Upper lobe of left lung (tissue), 6 donors: ENCODE measurements at places on chromosomes 2 and 18. TPM values are rescaled to one million over a fixed set of nuclear protein-coding genes. Genes with fewer than 3 reads are reported as not detected.

The INHBB gene
- total RNA-seq: 11.9 TPM

DNA sequence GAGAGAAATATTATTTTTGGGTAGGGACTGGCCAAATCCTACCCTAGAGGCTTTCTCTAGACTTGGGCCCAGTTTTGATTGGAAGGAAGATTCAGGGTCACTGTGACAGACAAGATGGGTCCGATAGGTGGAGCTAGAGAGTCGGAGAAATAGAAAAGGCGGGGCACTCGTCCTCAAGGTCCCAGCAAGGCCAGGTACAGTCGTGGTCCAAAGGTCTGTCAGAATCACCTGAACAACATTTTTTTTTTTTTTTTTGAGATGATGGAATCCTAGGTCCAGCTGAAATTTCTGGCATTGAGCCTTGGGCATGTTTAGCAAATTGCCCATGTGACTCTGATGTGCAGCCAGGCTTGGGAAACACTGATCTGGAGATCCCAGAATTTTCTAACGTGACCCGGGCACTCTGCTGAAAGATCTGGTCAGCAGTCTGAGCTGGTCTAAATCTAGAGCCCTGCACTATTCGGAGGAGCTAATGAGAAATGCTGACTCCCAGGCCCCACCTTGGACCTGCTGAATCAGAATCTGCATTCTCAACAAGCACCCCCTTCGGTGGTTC is 23.0 kb upstream of the NTSR2 start:
- peaks cover 20% of the 10 kb centered on the region for H3K4me1 ChIP-seq
- no peaks in the 10 kb centered on the region for H3K36me3 ChIP-seq
- no peaks in the 10 kb centered on the region for H3K27me3 ChIP-seq
- no peak overlapping the region for H3K27ac ChIP-seq
- H3K4me3 ChIP-seq: no peak overlapping the region

The EMX1 gene
- not detected for total RNA-seq

- H3K27me3 ChIP-seq: no peaks in the 10 kb centered on the region
- no peak for DNase-seq
- no peaks in the 10 kb centered on the region for H3K4me1 ChIP-seq
- no peak overlapping the region for H3K27ac ChIP-seq
Measured at GRCh38 chr2:119064567-119064966, 94.0 kb downstream of the C1QL2 start.

DNA sequence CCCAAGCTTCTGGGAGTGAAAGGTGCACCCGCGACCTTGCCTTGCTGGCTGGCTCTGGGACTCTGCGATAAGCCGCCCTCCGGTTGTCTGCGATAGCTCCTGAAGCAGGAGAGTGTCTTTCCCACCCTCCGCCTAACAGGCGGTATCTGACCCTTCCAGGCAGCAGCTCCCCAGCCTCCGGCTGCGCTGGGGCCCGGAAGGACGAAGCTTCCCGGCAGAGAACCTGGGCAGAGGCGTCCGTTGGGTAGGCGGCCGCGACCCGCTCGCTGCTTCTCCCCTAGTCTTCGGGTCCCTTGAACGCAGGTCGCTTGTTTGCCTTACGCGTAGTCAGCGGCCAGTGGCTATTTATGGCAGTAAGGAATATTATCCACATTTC is 446 bp upstream of the RHBDD1 start:
- H3K27ac ChIP-seq: peak overlapping the region; percentile 100
- peaks cover 28% of the 10 kb centered on the region for H3K4me1 ChIP-seq
- H3K4me3 ChIP-seq: peak overlapping the region; percentile 77
- no peak for DNase-seq
- H3K27me3 ChIP-seq: no peaks in the 10 kb centered on the region
- H3K36me3 ChIP-seq: no peaks in the 10 kb centered on the region

The RBM43 gene
- total RNA-seq: 4.4 TPM

The REEP1 gene
- total RNA-seq: 7.6 TPM

DNA sequence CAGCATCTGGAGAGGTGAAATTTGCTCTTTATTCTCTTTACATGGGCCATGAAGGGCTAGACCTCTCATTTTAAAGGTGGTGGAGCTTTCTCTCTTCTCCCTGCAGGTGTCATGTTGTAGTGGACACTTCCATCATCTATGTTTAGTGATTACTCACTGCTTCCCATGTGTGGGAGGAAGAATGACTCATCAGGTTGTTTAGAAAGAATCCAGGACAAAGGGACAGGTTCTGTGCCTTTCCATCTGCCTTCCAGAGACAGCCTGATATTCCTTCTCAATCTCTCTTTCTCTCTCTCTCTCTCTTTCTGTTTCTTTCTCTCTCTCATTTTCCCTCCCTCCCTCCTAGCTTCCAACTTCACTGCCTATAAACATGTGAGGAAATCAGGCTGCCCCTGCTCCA is 38.7 kb downstream of the SCG2 start:
- H3K4me1 ChIP-seq: no peaks in the 10 kb centered on the region
- no peak for DNase-seq
- H3K27me3 ChIP-seq: no peaks in the 10 kb centered on the region
- H3K36me3 ChIP-seq: no peaks in the 10 kb centered on the region
- no peak overlapping the region for H3K27ac ChIP-seq

The MSH6 gene
- 32.5 TPM for total RNA-seq

DNA sequence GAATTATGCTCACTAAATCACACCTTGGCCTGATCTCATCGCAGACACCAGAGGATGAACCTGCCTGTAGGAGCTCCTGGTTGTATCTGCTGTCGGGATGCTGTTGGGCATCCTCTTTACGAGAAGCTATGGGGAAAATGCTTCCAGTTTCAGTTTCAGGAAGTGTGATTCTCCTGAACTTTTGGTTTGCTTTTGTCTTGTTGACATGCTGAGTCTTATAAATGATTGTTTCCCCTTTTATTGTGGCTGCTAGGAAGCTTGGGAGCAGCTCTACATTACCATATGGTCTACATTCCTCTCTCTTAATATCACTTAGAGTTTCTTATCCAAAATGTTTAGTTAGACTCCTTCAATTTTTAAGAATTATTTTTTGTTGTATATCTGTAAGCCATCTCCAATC is 227.5 kb downstream of the MTX2 start:
- no peaks in the 10 kb centered on the region for H3K27me3 ChIP-seq
- H3K4me1 ChIP-seq: no peaks in the 10 kb centered on the region
- H3K36me3 ChIP-seq: no peaks in the 10 kb centered on the region

DNA sequence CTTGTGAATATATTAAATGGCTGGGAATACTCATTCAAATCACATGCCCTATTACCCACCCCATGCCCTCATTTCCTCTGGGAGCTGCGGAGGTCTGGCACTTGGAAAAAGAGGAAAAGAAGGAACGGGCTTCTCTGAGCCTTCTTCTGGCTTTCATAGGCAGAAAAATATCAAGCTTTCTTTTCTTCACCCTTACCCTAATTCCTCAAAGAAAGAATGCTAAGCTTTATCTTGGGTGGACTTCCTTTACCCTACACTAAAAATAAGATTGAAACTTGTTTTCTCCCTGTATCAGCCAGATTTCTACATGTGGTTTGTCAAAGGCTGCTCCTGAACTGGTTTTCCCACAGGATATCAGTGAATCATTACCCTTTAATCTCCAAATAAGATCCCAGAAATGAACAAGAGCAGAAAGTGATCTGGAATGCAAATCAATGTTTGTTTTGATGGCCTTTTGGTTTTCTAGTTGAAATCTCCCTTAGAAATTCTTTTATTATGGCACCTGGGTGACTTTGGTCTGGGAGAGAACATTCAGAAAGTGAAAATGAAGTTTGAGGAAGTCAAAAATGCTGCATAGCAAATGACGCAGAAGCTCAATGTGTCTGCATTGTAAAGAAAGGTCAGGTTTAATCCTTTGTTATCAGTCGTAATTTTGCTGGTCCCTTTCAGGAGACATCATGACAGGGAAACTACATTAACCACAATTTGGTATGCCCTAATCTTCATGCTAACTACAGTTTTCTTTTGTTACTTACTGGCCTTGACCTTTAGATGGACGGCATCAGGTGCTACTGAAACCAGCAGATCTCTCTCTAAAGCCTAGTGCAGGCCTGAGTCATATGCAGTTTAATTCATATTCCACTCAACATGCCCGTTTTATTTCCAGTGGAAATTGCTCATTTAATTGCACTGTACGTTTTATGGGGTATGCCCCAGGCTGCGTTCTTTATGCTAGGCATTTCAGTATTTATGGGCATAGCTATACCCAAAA is 46.6 kb upstream of the HNRNPA3 start:
- peak overlapping the region; percentile 75 for H3K27ac ChIP-seq
- no peak overlapping the region for H3K4me3 ChIP-seq
- no peaks in the 10 kb centered on the region for H3K27me3 ChIP-seq
- H3K36me3 ChIP-seq: no peaks in the 10 kb centered on the region
- peaks cover 24% of the 10 kb centered on the region for H3K4me1 ChIP-seq

GRCh38 chr2:138433995-138434951 is 67.3 kb upstream of the SPOPL start:
- no peak for DNase-seq
- H3K27ac ChIP-seq: no peak overlapping the region
- no peaks in the 10 kb centered on the region for H3K36me3 ChIP-seq
- no peak overlapping the region for H3K4me3 ChIP-seq

- no peaks in the 10 kb centered on the region for H3K4me1 ChIP-seq
- no peak for DNase-seq
- H3K36me3 ChIP-seq: peaks cover 34% of the 10 kb centered on the region
- H3K27me3 ChIP-seq: no peaks in the 10 kb centered on the region
- H3K4me3 ChIP-seq: no peak overlapping the region
Measured at GRCh38 chr2:9873337-9873736, 30.1 kb downstream of the TAF1B start.

DNA sequence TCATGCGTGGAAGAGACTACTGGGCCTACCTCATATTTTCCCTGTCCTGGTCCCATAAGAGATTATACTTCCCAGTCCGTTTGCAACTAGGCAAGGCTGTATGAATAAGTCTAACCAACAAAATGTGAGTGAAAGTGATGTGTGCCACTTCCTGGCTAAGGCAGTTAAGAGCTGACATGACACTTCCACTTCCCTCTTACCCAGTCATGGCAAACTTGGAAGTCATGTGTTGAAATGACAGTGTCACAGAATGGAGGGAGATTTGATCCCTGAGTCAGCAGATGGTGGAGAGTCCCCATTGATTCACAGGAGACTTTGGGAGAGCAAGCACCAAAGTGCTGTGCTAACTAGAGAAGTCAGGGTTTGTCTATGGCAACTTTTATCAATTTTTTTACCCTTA is 36.4 kb downstream of the TACR1 start:
- no peaks in the 10 kb centered on the region for H3K4me1 ChIP-seq
- no peak for DNase-seq
- no peak overlapping the region for H3K4me3 ChIP-seq
- H3K36me3 ChIP-seq: no peaks in the 10 kb centered on the region
- no peaks in the 10 kb centered on the region for H3K27me3 ChIP-seq
- no peak overlapping the region for H3K27ac ChIP-seq

DNA sequence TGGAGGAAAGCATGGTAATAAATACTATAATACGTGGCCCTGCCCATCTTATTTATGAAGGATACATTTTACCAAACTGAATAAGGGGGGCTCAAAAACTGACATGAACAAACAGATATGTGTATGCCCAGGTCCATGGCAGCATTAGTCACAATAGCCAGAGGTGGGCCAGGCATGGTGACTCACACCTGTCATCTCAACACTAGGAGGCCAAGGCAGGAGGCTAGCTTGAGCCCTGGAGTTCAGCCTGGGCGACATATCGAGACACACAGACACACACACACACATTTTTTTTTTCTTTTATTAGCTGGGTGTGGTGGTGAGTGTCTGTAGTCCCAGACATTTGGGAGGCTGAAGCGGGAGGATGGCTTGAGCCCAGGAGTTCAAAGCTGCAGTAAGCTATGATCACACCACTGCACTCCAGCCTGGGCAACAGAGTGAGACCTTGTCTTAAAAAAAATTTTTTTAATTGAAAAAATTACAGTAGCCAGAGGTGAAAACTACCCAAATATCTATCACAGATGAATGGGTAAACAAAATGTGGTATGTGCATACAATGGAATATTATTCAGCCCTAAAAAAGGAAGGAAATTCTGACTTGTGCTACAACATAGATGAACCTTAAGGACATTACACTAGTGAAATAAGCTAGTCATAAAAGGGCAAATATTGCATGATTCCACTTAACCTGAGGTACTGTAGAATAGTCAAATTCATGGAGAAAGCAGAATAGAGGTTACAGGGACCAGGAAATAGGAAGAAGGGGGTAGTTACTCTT is 8.0 kb downstream of the ATP8B1 start:
- H3K36me3 ChIP-seq: no peaks in the 10 kb centered on the region
- no peak for DNase-seq
- no peak overlapping the region for H3K4me3 ChIP-seq
- no peaks in the 10 kb centered on the region for H3K27me3 ChIP-seq
- peaks cover 31% of the 10 kb centered on the region for H3K4me1 ChIP-seq

- no peak for DNase-seq
- H3K27me3 ChIP-seq: no peaks in the 10 kb centered on the region
- H3K4me1 ChIP-seq: no peaks in the 10 kb centered on the region
- no peak overlapping the region for H3K4me3 ChIP-seq
- no peak overlapping the region for H3K27ac ChIP-seq
Measured at GRCh38 chr2:222960126-222960525, 91.9 kb upstream of the KCNE4 start.

GRCh38 chr18:65326805-65327204 is 424.0 kb upstream of the CDH7 start:
- DNase-seq: no peak
- H3K4me3 ChIP-seq: no peak overlapping the region
- H3K4me1 ChIP-seq: no peaks in the 10 kb centered on the region
- H3K36me3 ChIP-seq: no peaks in the 10 kb centered on the region
- no peak overlapping the region for H3K27ac ChIP-seq

GRCh38 chr2:20669562-20670314 is 2.8 kb downstream of the GDF7 start:
- H3K27ac ChIP-seq: no peak overlapping the region
- peaks cover 30% of the 10 kb centered on the region for H3K4me1 ChIP-seq
- H3K36me3 ChIP-seq: no peaks in the 10 kb centered on the region
- H3K27me3 ChIP-seq: no peaks in the 10 kb centered on the region

The ZBTB7C gene
- total RNA-seq: 6.1 TPM
